ENCODE measurements at places on chromosomes 2 and 18.

DNA sequence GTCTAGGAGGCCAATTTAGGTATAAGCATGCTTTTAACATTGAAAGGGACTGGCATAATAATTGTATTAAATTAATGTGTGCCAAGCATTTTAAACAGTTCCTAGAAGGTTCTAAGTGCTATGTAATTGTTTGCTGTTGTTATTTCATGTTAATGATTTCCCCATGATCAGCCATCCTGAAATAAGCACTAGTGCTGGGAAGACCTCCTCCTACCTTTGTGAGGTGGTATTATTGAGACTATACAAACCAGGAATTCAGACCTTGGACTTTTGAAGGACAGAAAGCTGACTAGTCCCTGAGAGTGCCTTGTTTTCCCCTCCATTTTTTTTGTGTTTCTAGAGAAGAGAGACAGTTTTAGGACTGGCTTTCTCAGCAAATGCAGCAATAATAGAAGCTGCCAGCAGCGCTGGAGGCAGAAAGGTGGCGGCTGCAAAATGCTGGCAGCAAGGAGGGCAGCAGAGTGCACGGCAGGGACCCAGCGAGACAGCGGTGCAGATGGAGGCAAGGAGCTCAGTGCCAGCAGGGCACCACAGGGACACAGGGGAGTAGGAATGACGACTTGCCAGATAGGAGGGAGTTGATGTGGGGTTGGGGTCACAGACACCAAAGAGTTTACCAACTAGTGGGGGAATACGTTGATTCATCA lies 25.3 kb downstream of the NABP1 start:
- H3K27ac ChIP-seq, result peak overlapping the region; percentile 1
- H3K27me3 ChIP-seq, result no peaks in the 10 kb centered on the region
- H3K4me3 ChIP-seq, result no peak overlapping the region
- H3K36me3 ChIP-seq, result no peaks in the 10 kb centered on the region
- H3K4me1 ChIP-seq, result peaks cover 4% of the 10 kb centered on the region
- DNase-seq, result no peak

GRCh38 chr18:65352186-65352585 lies 398.6 kb upstream of the CDH7 start:
- H3K4me3 ChIP-seq, result no peak overlapping the region
- H3K27me3 ChIP-seq, result no peaks in the 10 kb centered on the region
- DNase-seq, result peak; percentile 6
- no peaks in the 10 kb centered on the region for H3K4me1 ChIP-seq
- H3K36me3 ChIP-seq, result no peaks in the 10 kb centered on the region
- H3K27ac ChIP-seq, result no peak overlapping the region

DNA sequence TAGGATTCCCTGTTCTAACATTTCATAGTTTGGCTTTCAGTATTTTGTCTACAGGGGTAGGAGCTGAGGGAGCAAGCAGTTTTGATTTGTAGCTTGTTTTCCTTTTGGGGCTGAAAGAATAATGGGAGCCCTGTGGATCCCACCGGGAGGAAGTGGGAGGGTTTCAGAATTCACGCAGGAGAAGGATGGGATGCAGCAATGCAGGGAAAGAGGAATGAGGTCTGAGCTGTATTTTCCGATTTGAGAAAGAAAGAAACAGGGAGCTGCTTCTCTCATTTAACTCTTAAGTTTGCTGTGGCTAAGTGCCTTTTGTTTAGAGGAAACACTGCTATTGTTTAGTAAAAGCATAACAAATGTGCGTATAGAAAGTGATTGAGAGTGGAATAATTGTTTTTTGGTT lies 141.0 kb downstream of the ADCYAP1 start:
- no peak overlapping the region for H3K4me3 ChIP-seq
- H3K4me1 ChIP-seq, result no peaks in the 10 kb centered on the region
- no peak overlapping the region for H3K27ac ChIP-seq
- DNase-seq, result no peak
- H3K36me3 ChIP-seq, result no peaks in the 10 kb centered on the region
- peaks cover 3% of the 10 kb centered on the region for H3K27me3 ChIP-seq

- no peak for DNase-seq
- no peaks in the 10 kb centered on the region for H3K4me1 ChIP-seq
- no peaks in the 10 kb centered on the region for H3K36me3 ChIP-seq
- no peak overlapping the region for H3K4me3 ChIP-seq
Observed at GRCh38 chr2:12071318-12071717, 324.9 kb downstream of the LPIN1 start.

GRCh38 chr2:96404446-96405373 lies 69.1 kb downstream of the NCAPH start:
- peaks cover 11% of the 10 kb centered on the region for H3K4me1 ChIP-seq
- peaks cover 23% of the 10 kb centered on the region for H3K27me3 ChIP-seq
- no peak for DNase-seq
- no peak overlapping the region for H3K27ac ChIP-seq

GRCh38 chr2:170685591-170685990 lies 29.5 kb upstream of the SP5 start:
- no peak for DNase-seq
- no peaks in the 10 kb centered on the region for H3K27me3 ChIP-seq
- H3K36me3 ChIP-seq, result no peaks in the 10 kb centered on the region
- no peak overlapping the region for H3K27ac ChIP-seq
- H3K4me3 ChIP-seq, result no peak overlapping the region

DNA sequence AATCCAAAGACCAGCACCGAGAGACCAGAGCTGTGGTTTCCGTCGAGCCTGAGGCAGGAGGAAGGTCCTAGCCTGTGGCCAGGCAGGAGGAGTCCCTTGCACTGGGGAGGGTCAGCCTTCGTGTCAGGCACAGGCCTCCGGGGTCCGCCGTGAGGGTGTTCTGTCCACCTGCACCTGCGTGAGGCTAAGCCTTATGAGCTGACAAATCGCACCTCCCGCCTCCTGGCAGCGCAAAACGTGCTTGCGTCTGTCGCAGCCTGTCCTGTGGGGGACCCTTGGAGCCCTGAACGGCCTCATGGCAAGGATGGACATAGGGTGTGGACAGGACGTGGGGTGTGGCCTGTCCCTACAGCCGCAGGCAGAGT lies 73.3 kb downstream of the KCNG2 start:
- H3K36me3 ChIP-seq, result no peaks in the 10 kb centered on the region
- H3K27me3 ChIP-seq, result no peaks in the 10 kb centered on the region
- H3K27ac ChIP-seq, result no peak overlapping the region
- no peak overlapping the region for H3K4me3 ChIP-seq
- H3K4me1 ChIP-seq, result peaks cover 3% of the 10 kb centered on the region

DNA sequence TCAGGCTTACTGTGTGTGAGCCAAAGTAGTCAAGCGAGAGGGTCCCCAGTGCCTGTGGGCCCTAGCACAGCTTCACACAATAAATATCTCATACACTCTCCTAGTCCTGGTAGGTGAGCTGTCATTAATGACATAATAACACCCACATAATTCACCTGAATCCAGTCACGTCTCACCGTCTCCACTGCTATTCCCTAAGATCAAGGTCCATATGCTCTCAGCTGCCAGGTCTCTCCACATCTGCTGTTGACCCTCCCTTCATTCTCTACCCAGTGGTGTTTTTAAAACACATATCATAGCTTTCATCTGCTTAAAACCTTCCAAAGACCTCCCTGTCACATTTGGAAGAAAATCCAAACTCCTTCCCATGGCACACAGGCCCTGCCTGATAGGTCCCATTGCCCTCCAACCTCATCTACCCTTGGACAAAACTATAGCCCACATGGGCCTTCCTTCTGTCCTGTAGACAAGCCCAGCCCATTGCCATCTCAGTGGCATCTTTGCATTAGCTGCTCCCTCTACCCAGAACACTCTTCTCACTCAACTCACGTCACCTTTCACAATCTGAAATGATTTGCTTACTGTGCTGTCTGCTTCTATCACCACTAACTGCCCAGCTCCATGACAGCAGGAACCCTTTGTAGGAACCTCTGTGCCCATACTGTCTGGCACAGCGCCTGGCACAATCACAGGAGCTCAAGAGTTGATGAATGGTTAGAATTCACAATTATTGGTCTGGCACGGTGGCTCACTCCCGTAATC lies 7.5 kb downstream of the KCNG3 start:
- no peak for DNase-seq
- no peaks in the 10 kb centered on the region for H3K36me3 ChIP-seq
- H3K27ac ChIP-seq, result no peak overlapping the region
- no peak overlapping the region for H3K4me3 ChIP-seq

- DNase-seq, result no peak
- no peaks in the 10 kb centered on the region for H3K4me1 ChIP-seq
- H3K27me3 ChIP-seq, result no peaks in the 10 kb centered on the region
- H3K27ac ChIP-seq, result no peak overlapping the region
- H3K4me3 ChIP-seq, result no peak overlapping the region
- no peaks in the 10 kb centered on the region for H3K36me3 ChIP-seq
Observed at GRCh38 chr2:77818186-77818585, 296.0 kb upstream of the LRRTM4 start.

DNA sequence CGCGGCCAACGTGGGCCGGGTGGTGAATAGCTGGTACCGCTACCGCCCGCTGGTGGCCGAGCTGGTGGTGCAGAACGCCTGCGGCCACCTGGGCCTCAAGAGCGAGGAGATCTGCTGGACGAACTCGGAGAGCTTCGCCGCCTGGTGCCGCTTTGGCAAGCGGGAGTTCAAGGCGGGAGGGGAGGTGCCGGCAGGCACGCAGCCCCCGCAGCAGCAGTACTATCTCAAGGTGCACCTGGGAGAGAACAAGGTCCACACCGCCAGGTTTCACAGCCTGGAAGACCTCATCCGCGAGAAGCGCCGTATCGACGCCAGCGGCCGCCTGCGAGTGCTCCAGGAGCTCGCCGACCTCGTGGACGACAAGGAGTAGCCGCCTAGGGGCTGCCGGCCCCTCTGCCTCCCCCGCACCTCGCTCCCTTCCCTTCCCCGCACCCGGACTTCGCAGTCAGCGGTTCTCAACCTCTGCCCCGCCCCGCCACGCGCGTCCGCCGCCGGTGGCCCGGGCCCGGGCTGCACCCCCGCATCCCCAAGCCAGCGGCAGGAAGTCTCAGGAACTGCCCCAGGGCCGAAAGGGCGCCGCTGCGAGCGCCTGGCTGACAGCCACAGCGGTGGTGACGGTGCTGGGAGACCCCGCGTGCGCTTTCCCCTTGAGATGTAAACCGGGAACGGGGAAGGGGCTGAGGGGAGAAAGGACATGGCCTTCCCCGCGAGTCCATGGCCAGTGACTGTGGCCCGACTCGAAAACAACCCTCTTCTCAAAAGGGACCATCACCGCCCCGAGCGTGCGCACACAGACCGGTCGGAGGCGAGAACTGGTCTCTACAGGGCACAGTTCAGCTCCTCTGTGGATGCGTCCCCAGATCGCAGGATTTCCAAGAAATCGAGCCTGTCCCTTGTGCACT lies 2.2 kb downstream of the LRATD1 start:
- DNase-seq, result peak; percentile 49
- H3K27me3 ChIP-seq, result peaks cover 56% of the 10 kb centered on the region
- peak overlapping the region; percentile 83 for H3K4me3 ChIP-seq
- no peaks in the 10 kb centered on the region for H3K36me3 ChIP-seq
- no peak overlapping the region for H3K27ac ChIP-seq

- no peak for DNase-seq
- no peak overlapping the region for H3K27ac ChIP-seq
- peaks cover 9% of the 10 kb centered on the region for H3K4me1 ChIP-seq
- no peaks in the 10 kb centered on the region for H3K36me3 ChIP-seq
Observed at GRCh38 chr2:216341121-216341520, 31.2 kb downstream of the MARCHF4 start.

- H3K4me1 ChIP-seq, result no peaks in the 10 kb centered on the region
- peak; percentile 4 for DNase-seq
- no peaks in the 10 kb centered on the region for H3K27me3 ChIP-seq
- H3K36me3 ChIP-seq, result no peaks in the 10 kb centered on the region
- no peak overlapping the region for H3K4me3 ChIP-seq
Observed at GRCh38 chr2:116747103-116747502, 1067.4 kb upstream of the DDX18 start.

DNA sequence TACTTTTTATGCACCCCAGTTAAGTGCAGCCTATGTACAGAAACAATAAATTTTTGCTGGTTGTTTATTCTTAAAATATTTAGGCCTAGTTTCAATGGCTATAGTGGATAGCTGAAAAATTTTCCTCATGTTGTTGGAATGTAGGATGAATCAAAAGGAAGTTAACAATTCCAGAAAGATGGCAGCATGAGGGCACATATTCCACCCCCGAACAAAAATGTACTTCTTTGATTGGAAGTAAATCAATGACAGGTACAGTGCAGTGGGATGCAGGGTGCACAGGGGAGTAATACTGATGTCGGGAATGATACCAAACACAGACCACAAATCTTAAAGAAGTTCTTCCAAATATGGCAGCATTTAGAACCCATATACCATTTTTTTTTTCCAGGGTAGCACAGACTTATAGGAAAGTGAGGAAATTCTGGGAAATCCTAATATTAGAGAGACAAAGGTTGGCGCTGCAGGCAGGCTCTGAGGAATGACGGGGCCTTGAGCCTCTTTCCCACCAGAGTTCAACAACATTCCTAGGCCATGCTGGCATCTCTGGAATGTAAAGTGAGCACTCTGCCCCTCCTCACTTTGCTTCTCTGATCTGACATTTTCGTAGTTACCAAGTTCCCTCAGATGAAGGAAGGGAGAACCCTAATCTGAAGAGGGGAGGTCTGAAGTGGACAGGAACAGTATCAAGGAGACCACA lies 36.6 kb upstream of the IKZF2 start:
- H3K4me1 ChIP-seq, result peaks cover 3% of the 10 kb centered on the region
- DNase-seq, result peak; percentile 54
- peak overlapping the region; percentile 99 for H3K27ac ChIP-seq
- H3K27me3 ChIP-seq, result no peaks in the 10 kb centered on the region
- no peaks in the 10 kb centered on the region for H3K36me3 ChIP-seq

GRCh38 chr2:182006595-182007341 lies 21.1 kb downstream of the PPP1R1C start:
- no peaks in the 10 kb centered on the region for H3K27me3 ChIP-seq
- H3K36me3 ChIP-seq, result no peaks in the 10 kb centered on the region
- DNase-seq, result no peak
- no peak overlapping the region for H3K27ac ChIP-seq

GRCh38 chr18:40501026-40501425 lies 1454.0 kb upstream of the PIK3C3 start:
- no peak for DNase-seq
- no peak overlapping the region for H3K4me3 ChIP-seq
- H3K4me1 ChIP-seq, result no peaks in the 10 kb centered on the region
- H3K27me3 ChIP-seq, result no peaks in the 10 kb centered on the region

- H3K27me3 ChIP-seq, result no peaks in the 10 kb centered on the region
- no peaks in the 10 kb centered on the region for H3K36me3 ChIP-seq
- H3K27ac ChIP-seq, result no peak overlapping the region
- DNase-seq, result no peak
- H3K4me3 ChIP-seq, result no peak overlapping the region
Observed at GRCh38 chr18:50632895-50633515, 73.1 kb downstream of the MAPK4 start.

GRCh38 chr18:27400001-27400400 lies 214.9 kb upstream of the CHST9 start:
- DNase-seq, result peak; percentile 1
- H3K27me3 ChIP-seq, result no peaks in the 10 kb centered on the region
- H3K27ac ChIP-seq, result no peak overlapping the region
- H3K4me1 ChIP-seq, result no peaks in the 10 kb centered on the region
- no peak overlapping the region for H3K4me3 ChIP-seq

GRCh38 chr2:777546-777945 lies 100.3 kb upstream of the TMEM18 start:
- H3K27me3 ChIP-seq, result peaks cover 5% of the 10 kb centered on the region
- no peaks in the 10 kb centered on the region for H3K36me3 ChIP-seq
- peaks cover 13% of the 10 kb centered on the region for H3K4me1 ChIP-seq
- no peak for DNase-seq

- no peaks in the 10 kb centered on the region for H3K36me3 ChIP-seq
- no peaks in the 10 kb centered on the region for H3K27me3 ChIP-seq
- H3K27ac ChIP-seq, result no peak overlapping the region
- H3K4me1 ChIP-seq, result peaks cover 9% of the 10 kb centered on the region
Observed at GRCh38 chr18:59877361-59877760, 22.4 kb upstream of the PMAIP1 start.

GRCh38 chr2:237341872-237342271 lies 72.1 kb downstream of the COL6A3 start:
- no peak overlapping the region for H3K4me3 ChIP-seq
- peaks cover 9% of the 10 kb centered on the region for H3K4me1 ChIP-seq
- no peaks in the 10 kb centered on the region for H3K27me3 ChIP-seq
